ENCODE measurements at places on chromosomes 1 and 21.

DNA sequence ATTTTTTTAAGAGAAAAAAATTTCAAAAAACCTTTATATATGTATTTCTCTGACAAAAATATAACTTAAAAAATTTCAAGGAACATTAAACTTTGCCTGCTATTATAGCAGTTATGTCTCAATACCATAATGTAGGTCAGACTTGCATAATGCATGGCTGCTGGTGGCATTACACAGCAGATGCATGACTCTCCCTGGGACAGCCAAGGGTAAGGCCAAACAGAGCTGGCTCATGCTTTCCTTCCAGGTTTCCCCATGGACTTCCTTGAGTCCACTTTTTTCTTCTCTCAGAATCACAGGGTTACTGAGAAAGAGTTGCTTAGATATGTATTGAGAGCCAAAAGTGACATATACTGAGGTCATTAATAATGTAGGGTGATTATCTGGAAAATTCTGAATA lies 43.7 kb downstream of the RHOU start:
- H3K27ac ChIP-seq, result no peak overlapping the region
- H3K4me3 ChIP-seq, result no peak overlapping the region
- H3K4me1 ChIP-seq, result no peaks in the 10 kb centered on the region
- DNase-seq, result no peak
- H3K27me3 ChIP-seq, result peaks cover 3% of the 10 kb centered on the region

DNA sequence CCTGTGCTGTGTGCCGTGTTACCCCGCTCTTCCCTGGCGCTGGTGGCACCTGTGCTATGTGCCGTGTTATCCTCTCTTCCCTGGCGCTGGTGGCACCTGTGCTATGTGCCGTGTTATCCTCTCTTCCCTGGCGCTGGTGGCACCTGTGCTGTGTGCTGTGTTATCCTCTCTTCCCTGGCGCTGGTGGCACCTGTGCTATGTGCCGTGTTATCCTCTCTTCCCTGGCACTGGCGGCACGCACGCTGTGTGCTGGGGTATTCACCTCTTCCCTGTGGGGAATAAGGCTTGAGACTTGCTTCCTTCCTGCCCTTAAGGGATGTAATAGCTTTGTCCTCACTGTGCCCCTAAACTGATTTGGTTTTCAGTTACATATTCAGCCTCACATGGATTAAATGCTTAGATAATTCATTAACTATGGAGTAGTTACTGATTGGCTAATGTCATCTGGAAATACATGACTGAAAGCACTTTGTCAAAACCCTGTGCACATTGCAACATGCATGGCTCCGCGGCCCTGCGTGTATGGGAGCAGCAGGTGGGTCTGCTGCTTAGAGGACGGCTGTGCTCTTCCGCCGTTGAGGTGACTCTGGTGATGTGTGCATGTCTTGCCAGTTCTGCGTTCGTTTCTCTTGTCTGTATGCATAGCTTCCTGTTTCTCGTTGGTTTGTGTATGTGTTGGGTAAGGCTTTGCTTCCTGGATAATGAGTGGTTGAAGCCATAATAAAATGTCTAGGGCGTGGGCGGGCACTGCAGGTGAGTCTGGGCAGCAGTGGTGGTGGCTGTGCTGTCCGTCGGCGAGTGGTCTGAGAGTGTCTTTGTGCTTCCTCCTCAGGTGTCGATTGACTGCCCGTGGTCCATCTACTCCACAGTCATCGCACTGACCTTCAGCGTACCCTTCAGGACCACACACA lies 17.9 kb upstream of the PWP2 start:
- peak; percentile 77 for DNase-seq
- peaks cover 84% of the 10 kb centered on the region for H3K4me1 ChIP-seq
- H3K27me3 ChIP-seq, result peaks cover 39% of the 10 kb centered on the region
- H3K4me3 ChIP-seq, result peak overlapping the region; percentile 93

DNA sequence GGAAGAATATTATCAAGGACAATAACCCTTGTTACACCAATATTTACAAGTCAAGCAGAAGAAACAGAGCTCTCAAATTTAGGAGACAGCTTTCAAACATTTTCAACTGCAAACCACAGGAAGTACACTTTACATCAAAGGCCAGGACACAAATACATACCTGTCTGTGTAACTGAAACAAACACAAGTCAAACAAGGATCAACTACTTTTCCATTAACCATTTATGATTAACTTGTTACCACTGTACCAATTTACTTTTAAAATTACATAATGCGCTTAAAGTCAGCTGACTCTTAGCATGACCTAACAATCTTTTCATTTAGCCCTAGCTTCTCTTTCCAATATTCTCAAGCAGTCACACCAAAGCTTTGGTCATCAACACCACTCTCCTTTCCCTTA lies 43.5 kb downstream of the TRIM33 start:
- H3K27ac ChIP-seq, result peak overlapping the region; percentile 84
- H3K36me3 ChIP-seq, result peaks cover 2% of the 10 kb centered on the region
- DNase-seq, result no peak
- H3K4me1 ChIP-seq, result peaks cover 91% of the 10 kb centered on the region
- peak overlapping the region; percentile 34 for H3K4me3 ChIP-seq

DNA sequence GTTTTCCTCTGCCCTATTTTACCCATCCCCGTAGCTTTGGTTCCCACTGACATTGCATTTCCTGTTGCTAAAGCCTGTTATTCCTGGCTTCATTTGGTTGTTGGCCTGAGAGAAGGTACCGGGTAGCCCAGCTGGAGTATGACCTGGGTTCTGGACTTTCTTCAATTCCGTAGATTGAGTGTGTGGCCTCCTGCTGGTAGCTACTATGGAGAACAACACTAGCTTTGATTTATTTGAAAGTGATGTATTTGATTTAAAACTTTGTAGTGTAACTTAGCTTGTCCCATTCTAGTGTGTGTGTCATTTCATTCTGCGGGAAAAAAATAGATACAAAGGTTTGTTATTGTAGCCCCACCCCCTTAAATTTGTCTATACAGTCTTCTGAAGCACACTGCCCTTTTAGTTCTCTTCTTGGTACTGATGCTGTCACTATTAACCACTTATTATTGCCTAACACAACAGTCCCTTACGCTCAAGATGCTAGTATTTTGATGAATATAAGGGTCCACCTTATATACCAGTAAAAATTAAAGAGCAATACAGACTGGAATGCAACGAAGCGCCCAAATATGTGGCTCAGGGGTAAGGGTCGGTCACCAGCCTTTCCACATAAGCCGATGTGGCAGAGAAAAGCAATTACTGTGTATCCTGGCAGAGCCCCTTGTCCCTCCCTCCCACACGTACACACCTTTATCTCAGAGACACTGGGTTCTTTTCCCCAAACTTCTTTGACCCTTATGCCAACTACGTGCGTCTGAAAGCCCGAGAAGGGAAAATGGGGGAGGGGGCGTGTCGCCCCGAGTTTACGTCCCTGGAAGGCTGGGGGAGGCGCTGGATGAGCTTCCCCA lies 643 bp upstream of the MOV10 start:
- H3K27ac ChIP-seq, result peak overlapping the region; percentile 97
- DNase-seq, result peak; percentile 3
- peak overlapping the region; percentile 98 for H3K4me3 ChIP-seq

GRCh38 chr1:42368096-42368795 lies 12.3 kb upstream of the RIMKLA start:
- no peak overlapping the region for H3K4me3 ChIP-seq
- H3K36me3 ChIP-seq, result no peaks in the 10 kb centered on the region
- no peak overlapping the region for H3K27ac ChIP-seq
- no peaks in the 10 kb centered on the region for H3K4me1 ChIP-seq
- no peak for DNase-seq

DNA sequence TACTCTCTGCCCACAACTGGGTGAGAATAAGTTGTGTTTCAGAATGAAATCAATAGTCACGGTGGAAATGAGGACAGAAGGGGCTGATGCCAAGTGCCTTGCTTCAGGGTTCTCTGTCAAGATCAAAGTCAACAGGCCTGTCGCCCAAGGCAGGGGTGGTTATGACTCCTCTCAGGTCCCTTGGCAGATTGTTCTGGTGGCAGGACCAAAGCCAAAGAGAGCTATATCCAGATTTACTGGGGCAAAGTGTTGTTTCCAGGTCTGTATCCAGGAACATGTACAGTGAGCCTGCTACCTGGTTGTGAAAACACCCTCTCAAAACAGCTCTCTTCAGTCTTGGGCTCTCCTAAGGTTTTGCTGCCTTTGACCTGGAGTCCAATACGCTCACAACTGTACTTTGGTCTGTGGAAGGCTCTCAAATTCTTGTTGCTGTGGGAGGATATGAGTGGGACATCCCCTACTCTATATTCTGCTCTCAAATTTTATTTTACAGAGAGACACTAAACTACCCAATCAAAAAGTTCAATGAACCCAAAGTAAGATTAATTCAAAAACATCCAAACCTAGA lies 175.1 kb upstream of the ETV3 start:
- peaks cover 33% of the 10 kb centered on the region for H3K27me3 ChIP-seq
- H3K27ac ChIP-seq, result no peak overlapping the region
- H3K4me3 ChIP-seq, result no peak overlapping the region
- DNase-seq, result no peak

- no peak overlapping the region for H3K4me3 ChIP-seq
- DNase-seq, result no peak
- H3K27me3 ChIP-seq, result no peaks in the 10 kb centered on the region
- H3K36me3 ChIP-seq, result no peaks in the 10 kb centered on the region
These were observed 15.4 kb upstream of the MUTYH start for GRCh38 chr1:45355683-45356082.

DNA sequence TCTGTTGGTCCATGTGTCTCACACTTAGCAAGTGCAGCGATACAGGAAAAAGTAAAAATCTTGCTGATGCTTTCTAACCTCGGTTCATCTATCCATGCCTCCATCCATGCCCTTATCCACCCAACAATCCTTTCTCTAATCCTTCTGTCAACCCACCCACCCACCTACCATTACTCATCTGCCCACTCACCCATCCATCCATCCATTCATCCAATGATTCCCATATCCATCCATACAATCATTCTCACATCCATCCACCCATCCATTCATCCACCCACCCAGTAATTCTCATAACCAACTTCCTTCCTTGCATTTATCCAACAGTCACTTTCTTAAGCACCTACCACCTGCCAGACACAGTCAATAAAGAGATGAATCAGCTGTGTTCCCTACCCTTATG lies 6.1 kb upstream of the IGSF21 start:
- no peak overlapping the region for H3K27ac ChIP-seq
- no peaks in the 10 kb centered on the region for H3K36me3 ChIP-seq
- H3K4me1 ChIP-seq, result no peaks in the 10 kb centered on the region
- H3K4me3 ChIP-seq, result no peak overlapping the region
- peaks cover 4% of the 10 kb centered on the region for H3K27me3 ChIP-seq
- no peak for DNase-seq

- H3K27me3 ChIP-seq, result no peaks in the 10 kb centered on the region
- no peaks in the 10 kb centered on the region for H3K36me3 ChIP-seq
- peak overlapping the region; percentile 43 for H3K4me3 ChIP-seq
- peak overlapping the region; percentile 81 for H3K27ac ChIP-seq
- no peak for DNase-seq
These were observed 7.3 kb downstream of the PPP2R5A start for GRCh38 chr1:212292250-212293105.

DNA sequence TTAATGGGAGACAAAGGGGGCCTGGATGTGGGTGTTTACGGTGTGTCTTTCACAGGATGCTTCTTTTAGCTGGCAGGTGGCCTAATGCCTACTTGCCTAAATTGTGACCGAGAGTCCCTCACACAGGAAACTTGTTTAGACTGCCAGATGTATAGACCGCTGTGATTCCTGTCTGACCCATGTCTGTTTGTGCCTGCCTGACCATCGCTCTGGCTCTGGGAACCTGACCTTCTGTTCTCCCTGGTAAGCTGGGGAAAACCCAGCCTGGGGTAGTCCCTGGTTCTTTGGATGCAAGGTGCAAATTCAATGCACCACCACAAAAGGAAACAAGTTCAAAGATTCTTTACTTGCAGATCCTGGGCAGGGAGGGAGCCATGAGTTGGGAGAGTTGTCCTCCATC lies 68.4 kb downstream of the DMRTA2 start:
- H3K4me1 ChIP-seq, result no peaks in the 10 kb centered on the region
- no peak overlapping the region for H3K27ac ChIP-seq
- H3K27me3 ChIP-seq, result peaks cover 3% of the 10 kb centered on the region
- no peak overlapping the region for H3K4me3 ChIP-seq
- DNase-seq, result no peak
- no peaks in the 10 kb centered on the region for H3K36me3 ChIP-seq

- H3K4me3 ChIP-seq, result no peak overlapping the region
- H3K27ac ChIP-seq, result no peak overlapping the region
- H3K36me3 ChIP-seq, result peaks cover 30% of the 10 kb centered on the region
- no peaks in the 10 kb centered on the region for H3K4me1 ChIP-seq
- H3K27me3 ChIP-seq, result no peaks in the 10 kb centered on the region
These were observed 63.2 kb upstream of the GNG4 start for GRCh38 chr1:235712812-235713211.

- H3K4me1 ChIP-seq, result no peaks in the 10 kb centered on the region
- DNase-seq, result no peak
- H3K36me3 ChIP-seq, result no peaks in the 10 kb centered on the region
These were observed 60.7 kb upstream of the BTG3 start for GRCh38 chr21:17673261-17674020.

GRCh38 chr1:92191726-92192125 lies 26.0 kb upstream of the C1orf146 start:
- no peaks in the 10 kb centered on the region for H3K4me1 ChIP-seq
- H3K27me3 ChIP-seq, result peaks cover 6% of the 10 kb centered on the region
- H3K4me3 ChIP-seq, result no peak overlapping the region
- no peak overlapping the region for H3K27ac ChIP-seq
- no peak for DNase-seq
- H3K36me3 ChIP-seq, result no peaks in the 10 kb centered on the region

GRCh38 chr1:4152266-4152665 lies 252.2 kb upstream of the C1orf174 start:
- no peak overlapping the region for H3K27ac ChIP-seq
- no peak for DNase-seq
- no peaks in the 10 kb centered on the region for H3K4me1 ChIP-seq
- H3K27me3 ChIP-seq, result peaks cover 3% of the 10 kb centered on the region
- no peak overlapping the region for H3K4me3 ChIP-seq
- no peaks in the 10 kb centered on the region for H3K36me3 ChIP-seq

GRCh38 chr21:36041910-36042309 lies 18.4 kb downstream of the SETD4 start:
- H3K36me3 ChIP-seq, result peaks cover 47% of the 10 kb centered on the region
- H3K27ac ChIP-seq, result no peak overlapping the region
- H3K4me3 ChIP-seq, result no peak overlapping the region
- H3K27me3 ChIP-seq, result no peaks in the 10 kb centered on the region
- no peak for DNase-seq

DNA sequence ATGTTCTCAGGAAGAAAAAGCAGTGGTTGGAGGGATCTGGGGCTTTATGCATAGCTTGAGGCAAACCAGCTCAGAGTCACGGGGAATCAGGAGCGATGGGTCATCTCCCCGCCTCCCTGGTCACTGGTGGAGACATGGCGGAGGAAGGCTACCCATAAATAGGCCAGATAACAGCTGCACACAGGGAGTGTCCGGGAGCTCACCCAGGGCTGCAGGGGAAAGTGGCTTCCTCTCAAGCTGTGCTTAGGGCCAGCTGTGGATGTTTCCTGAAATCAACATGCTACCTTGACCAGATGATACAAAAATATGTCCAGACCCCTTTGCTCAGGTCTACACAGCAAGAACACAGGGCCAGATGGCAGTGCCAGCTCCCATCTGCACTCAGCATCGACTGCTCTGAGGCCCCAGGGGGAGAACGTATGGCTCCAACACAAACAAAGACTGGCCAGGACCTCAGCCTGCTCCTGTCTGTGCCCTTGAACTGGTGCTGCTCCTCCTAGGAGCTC lies 27.1 kb upstream of the RERE start:
- H3K4me3 ChIP-seq, result no peak overlapping the region
- H3K27me3 ChIP-seq, result peaks cover 4% of the 10 kb centered on the region
- H3K4me1 ChIP-seq, result no peaks in the 10 kb centered on the region
- no peak overlapping the region for H3K27ac ChIP-seq
- no peaks in the 10 kb centered on the region for H3K36me3 ChIP-seq

GRCh38 chr21:32347351-32347750 lies 45.5 kb downstream of the URB1 start:
- H3K27ac ChIP-seq, result no peak overlapping the region
- no peak for DNase-seq
